Thyroid gland (tissue), 4 donors: ENCODE measurements at places on chromosomes 16 and 17.

DNA sequence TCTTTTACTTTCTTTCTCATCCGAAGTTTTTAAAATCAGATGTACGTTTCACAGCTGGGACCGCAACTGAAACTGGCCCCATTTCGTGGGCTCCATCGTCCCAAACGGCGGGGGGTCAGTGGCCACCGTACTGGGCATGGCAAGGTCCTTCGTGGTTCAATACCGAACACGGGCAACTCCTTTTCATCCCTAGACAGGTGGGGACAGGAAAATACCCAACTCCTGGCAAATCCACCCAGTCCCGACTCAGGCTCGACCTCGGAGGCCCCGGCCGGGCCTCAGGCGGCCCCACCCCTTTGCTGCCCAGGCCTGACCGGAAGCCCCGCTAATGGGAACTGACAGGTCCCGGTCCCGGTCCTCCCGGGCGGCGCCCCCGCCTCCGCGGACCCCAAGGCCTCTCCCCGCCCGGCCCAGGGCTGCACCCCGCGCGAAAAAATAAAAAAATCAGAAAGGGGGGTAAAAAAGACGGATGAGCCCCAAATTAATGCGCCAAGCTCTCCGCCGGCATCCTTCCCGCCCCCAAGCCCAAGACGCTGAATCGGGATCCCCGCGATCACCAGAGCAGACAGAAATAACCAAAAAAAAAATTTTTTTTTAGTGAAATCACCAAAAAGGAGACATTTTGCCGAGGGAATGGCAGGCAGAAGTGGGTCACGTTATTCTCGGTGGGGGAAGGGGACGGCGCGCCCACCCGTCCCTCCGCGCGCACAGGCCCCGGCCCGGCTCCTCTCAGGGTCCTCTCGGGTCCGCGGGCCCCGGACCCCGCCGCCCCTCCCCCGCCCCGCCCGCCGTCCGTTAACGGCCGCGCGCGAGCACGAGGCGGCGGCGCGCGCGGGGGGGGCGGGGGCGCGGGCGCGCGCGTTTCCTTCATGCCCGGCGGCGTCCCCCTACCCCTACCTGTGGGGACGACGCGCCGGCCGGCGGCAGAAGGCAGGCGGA lies 562 bp downstream of the ZC3H7A start:
- peak; percentile 69 for DNase-seq

GRCh38 chr17:11682646-11683045 lies 84.4 kb downstream of the DNAH9 start:
- DNase-seq = no peak

DNA sequence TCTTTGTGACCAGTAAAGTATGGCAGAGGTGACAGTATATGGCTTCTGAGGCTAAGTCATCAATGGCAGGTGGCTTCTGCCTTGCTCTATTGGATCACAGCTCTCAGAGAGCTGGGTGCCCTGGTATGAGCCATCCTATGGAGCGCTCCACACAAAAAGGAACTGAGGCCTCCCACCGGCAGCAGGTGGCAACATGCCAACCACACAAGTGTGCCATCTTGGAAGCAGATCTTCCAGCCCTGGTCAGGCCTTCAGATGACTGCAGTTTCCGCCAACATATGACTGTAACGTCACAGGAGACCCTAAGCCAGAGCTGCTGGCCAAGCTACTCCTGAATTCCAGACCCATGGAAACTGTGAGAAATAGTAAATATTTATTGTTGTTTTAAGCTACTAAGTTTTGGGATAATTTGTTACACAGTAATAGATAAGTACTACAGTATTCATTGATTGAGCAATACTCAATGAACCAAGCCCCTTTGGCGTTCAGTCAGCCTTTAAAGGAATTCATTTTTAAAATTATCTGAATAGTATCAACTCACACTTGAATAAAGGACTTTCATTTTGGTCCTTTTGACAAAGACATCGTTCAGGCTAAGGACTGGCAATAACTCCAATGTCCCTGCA lies 69.4 kb upstream of the LHX1 start:
- DNase-seq = no peak

- no peak for DNase-seq
Observed at GRCh38 chr17:45732926-45733505, 51.1 kb upstream of the CRHR1 start.

- DNase-seq = no peak
Observed at GRCh38 chr16:52521570-52521969, 25.4 kb downstream of the TOX3 start.

- no peak for DNase-seq
Observed at GRCh38 chr16:22098405-22099255, 6.3 kb downstream of the VWA3A start.

DNA sequence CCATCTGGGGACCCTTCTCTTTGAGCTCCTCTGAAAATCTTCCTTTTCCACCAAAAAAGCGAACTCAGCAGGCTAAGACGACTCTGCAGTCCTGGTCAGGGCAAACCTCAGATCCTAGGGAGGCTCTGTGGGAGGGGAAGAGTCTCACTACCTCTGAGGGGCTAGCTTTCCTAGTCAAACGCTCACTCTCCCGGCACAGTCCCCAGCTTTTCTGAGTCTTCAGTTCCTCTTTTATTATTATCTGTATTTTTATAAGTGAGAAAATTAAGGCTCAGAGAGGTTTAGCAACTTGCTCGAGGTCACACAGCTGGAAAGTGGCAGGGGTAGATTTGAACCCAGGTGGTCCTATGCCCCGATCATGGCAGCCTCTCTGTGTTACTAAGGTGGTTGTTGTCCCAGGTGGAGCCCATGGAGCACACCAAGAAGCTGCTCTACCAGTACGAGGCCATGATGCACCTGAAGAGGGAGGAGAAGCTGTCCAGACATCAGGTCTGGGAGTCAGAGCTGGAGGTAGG lies 9.1 kb upstream of the KATNB1 start:
- no peak for DNase-seq

DNA sequence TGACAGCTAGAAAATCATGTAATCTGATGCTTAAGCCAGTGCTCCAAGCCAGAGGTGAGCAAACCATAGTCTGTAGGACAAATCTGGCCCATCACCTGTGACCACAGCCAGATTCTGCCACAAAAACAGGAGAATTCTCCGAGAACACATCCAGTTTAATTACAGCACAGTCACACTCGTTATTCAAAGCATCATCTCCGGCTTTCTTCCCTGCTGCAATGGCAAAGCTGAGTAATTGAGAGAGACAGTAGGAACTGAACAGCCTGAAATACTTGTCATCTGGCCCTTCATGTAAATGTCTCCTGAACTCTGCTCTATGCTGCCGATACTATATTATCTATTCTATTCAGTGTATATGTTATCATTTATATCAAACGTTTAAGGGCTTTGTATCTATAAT lies 121.4 kb upstream of the FOXF1 start:
- no peak for DNase-seq

GRCh38 chr17:41986634-41987033 lies 20.0 kb downstream of the CNP start:
- DNase-seq = no peak

- DNase-seq = no peak
Observed at GRCh38 chr17:51647826-51648225, 387.5 kb downstream of the UTP18 start.

DNA sequence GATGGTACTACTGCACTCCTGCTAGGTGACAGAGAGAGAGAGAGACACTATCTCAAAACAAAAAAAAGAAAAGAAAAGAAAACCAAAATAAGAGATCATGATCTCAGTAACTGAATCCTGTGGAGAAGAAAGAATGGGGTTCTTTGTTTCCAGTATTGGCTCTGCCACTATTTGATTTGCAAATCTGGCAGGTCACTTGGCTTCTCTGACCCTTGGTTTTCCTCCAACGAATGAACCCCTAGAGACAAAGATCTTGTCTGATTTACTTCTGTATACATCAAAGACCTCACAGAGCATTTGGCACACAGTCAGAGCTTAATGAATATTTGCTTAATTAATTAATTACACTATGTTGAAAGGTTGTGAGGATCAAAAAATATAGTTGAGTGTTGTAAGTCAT lies 47.9 kb upstream of the NLK start:
- no peak for DNase-seq

DNA sequence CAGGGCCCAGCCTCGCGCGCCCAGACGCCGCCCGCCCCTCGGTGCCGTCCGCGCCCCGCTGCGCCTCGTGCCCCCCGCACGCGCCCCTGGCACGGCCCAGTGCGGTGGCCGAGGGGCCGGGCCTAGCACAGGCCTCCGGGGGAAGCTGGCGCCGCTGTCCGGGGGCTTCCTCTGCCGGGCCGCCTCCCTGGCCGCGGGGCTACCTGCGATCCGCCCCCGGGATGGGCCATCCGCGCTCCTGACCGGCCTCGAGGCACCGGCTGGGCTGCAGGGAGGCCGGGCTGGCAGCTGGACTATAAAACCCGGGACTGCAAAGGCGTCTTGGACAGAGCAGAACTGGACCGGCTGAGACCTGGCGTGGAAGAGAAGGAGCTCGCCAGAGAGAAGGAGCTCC lies 783 bp downstream of the BHLHA9 start:
- DNase-seq = no peak

DNA sequence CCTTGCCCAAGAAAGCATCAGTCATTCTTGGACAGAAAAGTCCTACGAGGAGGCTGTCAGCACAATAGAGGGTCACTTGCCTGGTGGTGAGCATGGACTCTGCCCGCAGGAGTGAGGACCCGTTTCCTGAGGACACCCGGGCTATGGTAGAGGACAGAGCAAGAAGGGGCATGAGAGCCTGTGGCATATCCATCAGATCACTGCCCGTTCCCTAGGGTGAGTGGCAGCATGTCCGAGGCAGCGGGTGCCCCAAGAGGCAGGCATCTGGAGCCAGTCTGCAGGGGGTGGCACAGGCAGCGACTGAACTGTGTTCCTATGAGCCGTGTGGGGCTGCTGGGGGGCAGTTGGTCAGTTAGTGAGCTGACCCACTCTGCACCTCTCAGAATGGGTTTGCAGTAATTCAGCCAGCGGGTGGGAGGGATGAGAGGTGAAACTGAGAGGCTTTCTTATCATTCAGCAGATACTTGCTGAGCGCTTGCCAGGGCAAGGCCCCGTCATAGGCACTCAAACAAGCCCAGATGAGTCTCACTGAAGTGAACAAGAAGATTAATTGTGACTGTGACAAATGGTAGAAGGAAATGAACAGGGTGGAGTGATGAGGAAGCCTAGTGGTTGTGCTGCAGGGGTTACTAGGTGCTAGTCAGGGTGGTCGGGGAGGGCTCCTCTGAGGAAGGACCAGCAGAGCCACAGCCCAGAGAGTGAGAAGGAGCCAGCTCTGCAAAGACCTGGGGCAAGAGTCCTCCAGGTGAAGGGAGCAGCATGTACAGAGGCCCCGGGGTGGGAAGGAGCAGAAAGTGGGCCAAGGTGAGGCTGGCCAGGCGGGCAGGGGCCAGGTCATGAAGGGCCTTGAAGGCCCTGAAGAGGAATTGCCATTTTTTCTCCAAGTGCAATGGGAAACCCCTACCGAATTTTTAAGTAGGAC lies 87.9 kb downstream of the CLEC16A start:
- no peak for DNase-seq
